ENCODE measurements at places on chromosomes 5 and 9.

GRCh38 chr9:8713811-8714165 lies 914.2 kb upstream of the DMAC1 start:
- no peak for DNase-seq

DNA sequence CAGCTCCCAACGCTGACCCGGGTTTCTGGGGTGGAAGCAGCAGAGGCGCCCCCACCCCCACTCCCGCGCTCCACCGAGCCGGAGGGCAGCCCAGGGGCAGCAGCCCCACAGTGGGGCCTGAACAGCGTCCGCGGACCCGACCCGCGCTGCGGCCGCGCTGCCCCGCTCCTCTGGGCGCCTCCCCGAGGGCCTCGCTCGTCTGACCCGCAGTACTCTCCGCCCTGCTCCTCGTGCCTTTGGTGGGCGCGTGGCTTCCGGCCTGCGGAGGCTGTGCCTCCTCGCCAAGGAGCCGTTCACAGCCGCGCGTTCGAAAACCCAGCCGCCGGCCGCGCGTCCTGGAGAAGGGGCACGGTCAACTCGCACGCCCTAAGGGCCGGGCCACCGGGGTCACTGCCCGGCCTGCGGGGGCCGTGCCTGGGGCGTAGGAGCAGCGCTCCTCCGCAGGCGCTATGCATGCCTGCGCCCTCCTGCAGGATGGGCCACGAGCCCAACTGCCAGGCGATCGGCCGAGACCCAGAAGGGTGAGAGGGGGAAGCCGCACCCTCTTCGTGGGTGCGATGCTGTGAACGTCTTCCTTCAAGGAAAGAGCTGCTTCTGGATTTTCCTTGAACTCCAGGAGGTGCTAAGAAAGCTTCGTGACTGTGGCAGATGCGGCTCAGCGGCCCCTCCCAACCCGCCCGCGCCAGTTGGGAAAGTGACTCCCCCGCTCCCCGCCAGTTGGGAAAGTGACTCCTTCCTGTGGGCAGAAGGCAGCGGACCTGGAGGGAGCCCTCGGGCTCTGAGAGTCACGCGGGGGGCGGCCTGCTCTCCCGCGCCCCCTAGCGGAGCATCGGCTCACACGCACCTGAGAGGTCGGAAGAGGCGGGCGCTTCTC lies 82.7 kb downstream of the HSD17B3 start:
- DNase-seq, result no peak

DNA sequence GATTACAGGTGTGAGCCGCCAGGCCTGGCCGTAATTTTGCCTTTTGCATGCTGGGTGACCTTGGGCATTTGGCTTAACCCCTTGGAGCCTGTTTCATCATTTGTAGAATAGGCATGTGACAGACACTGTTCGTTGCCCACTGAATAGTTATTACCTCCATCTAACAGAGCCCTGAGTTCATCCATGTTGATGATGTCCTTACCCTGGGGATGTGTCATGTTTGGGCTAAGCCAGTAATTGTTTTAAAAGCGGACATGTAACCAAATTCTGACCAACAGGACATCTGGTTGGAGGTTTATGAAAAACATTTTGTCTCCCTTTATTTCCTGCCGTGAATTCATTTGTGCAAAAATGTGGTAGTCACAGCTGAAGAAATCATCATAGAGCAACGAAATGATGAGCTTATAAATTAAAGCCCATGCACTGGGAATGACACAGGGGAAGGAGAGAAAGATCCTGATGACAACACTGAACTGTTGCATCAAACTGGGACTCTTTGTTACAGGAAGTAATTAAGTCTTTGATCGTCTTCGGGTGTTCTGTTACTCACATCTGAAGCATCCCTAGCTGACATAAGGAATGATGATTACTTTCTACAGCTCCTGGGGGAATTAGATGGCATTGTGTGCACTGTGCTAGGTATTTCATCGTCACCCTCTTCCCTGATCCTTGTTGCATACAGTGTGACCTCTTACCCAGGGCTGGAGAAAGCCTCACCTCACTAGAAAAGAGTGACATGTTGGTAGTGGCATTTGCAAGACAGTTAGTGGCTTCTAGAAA lies 117.8 kb downstream of the FGF18 start:
- DNase-seq, result no peak

- DNase-seq, result no peak
These were observed 523.5 kb upstream of the SEMA6A start for GRCh38 chr5:117098094-117098493.

GRCh38 chr9:132061526-132061925 lies 18.1 kb downstream of the MED27 start:
- no peak for DNase-seq

DNA sequence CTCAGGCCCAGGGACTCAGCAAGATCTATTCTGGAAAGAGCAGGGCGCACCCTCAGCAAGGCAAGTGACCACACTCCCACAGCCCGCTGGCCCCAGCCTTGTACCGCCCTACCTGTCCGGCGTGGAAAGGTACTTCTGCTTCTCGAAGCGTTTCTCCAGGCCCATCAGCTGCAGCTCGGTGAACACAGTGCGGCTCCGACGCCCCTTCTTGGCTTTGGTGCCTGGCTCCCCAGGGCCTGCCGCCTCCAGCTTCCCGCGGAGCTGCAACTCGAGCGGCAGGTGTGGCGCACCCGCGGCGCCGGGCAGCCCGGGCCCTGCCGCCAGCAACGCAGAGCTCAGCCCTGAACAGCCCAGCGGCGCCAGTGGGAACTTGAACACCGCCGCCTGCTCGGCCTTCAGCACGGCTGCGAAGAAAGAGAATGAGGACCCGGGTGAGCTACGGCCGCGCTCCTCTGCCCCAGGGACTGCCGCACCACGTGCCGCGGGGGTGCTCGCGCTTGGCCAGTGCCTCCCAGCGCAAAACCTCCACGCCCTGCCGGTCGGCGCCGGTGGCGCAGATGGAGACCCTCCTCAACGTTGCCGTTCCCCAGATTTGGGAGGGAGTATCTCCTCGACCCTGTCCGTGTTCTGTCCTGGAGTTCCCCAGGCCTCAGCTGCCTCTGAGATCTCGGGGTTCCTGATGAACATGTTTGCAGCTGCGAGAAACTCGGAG lies 2.2 kb downstream of the BARX1 start:
- no peak for DNase-seq

DNA sequence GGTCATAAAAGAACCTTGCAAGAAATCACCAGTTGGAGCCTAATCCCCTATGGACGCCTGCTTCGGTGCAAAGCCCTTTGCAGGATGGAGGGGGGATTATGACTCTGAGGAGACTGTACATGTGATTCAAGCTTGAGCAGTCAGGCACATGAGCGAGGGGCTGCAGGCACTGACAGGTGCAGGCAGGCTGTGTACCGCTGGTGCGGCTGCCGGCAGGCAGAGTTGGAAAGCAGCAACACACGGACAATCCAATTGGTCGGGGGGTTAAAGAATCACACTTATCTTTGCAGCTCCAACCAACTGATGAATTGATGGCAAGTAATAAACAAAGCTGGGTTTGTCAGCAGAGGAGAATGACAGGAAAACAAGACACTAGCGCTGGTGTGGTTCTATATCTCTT lies 5.7 kb downstream of the WHRN start:
- no peak for DNase-seq

DNA sequence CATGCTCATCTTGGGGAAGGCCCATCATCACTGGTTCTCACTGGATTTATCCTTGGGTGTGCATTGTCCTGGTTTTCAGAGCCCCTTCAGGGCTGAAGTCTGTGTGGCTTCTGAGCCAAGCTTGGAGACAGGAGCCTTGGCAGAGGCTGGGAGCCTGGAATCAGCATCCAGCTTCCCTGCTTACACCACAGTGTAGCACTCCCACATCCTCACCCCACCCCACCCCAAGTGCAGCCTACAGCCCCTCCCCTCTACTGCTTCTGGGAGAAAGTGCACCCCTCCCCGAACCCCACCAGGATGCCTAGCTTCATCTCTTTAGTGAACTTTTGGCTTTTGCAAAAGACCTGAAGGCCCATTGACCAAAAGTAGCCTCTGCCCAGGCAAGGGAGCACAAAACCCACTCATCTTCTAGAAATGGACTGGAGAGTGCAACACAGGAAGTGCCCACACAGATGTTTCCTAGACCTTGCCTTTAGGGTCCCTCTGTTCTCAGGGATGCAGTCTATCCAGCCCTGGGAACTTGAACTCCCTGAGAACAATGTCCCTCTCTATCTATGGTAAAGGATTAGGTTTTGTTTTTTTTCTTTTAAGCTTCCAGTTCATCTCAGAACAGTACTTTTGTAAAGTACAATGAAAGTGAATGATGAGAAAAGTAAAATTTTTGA lies 189.7 kb downstream of the PALM2AKAP2 start:
- DNase-seq, result no peak

GRCh38 chr5:96463091-96463490 lies 30.0 kb upstream of the PCSK1 start:
- DNase-seq, result no peak

GRCh38 chr9:72471096-72471495 lies 50.3 kb upstream of the TMC1 start:
- DNase-seq, result no peak

GRCh38 chr5:13809921-13810320 lies 134.6 kb downstream of the DNAH5 start:
- DNase-seq, result no peak

DNA sequence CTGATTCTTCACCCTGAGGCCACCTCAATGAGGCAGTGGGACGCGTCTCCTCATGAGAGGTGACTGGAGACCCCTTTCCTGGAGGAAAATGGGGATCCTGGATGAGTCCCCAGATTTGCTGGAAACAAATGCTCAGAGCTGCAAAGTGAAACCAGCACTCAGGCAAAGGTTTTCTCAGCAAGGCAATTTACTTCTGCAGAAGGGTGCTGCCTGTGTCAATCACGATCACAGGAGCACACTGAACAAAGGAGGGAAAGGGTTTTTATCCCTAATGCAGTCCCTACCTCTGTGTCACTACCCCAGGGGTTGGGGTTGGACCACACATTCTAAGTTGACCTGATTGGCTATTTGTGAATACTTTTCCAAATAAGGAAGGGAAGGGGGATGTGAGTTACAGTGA lies 69.9 kb upstream of the CDK20 start:
- DNase-seq, result no peak

- DNase-seq, result no peak
These were observed 13.4 kb upstream of the CCDC112 start for GRCh38 chr5:115309751-115310370.

- DNase-seq, result no peak
These were observed 1198.6 kb downstream of the CDH12 start for GRCh38 chr5:21654556-21654955.

- DNase-seq, result no peak
These were observed 136.4 kb downstream of the SLF1 start for GRCh38 chr5:94754824-94755223.

DNA sequence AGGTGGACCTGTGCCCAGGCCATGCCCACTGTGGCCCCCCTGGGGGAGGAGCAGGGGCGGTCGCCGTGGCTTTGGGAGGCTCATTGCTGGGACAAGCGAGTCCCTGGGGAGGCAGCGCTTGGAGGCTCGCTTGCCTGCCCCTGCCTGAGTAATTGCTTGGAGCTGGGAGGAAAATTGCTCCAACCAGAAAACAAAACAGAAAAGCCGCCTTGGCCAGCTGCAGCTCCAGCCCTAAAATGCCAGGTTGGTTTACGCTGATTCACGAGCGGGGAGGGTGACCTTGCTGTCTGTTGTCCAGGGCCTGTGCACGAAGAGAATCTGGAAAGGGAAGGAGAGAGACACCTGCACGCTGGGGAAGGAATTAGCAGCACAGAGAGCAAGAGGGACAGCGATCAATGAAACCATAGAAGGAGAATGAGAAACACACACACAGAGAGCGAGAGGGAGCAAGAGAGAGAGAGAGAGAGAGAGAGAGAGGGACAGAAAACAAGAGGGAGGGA lies 25.3 kb downstream of the NTNG2 start:
- no peak for DNase-seq

- peak; percentile 78 for DNase-seq
These were observed 55.9 kb upstream of the STXBP1 start for GRCh38 chr9:127555840-127556820.

- DNase-seq, result no peak
These were observed 1.7 kb upstream of the OTULINL start for GRCh38 chr5:14579731-14580397.

DNA sequence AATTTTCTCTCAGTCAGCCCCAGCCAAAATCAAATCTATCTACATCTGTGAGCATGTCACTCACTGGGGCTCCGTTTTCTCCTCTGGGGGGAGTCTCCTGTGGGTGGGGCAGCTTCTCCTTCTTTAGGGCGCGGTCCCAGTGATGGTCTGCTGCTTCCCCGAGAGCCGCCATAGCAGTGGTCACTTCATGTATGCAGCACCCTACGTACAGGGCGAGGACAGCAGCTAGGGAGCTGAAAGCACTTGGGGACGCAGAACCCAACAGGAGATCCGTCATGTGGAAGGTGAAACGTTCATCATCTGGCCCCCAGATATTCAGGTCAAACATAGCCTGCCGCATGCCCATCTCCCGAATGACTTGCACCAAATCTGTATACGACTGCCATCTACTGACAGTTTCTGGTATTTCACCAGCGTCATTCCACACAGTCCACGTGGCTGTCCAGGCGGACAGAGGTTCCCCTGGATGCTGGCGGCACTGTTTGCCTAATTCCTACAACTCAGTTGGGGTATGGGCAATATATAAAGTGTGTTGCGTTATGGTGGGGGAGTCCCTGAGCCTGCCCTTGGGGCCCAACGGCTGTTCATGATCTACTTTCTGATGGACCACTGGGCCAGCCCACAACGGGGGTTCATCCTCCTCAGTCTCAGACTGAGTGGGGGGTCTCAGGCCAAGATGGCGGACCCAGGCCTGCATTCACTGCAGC lies 795.0 kb downstream of the EFNA5 start:
- no peak for DNase-seq

GRCh38 chr5:40273936-40274335 lies 405.8 kb upstream of the PTGER4 start:
- DNase-seq, result no peak

GRCh38 chr9:98607152-98607551 lies 101.6 kb downstream of the GABBR2 start:
- DNase-seq, result no peak

DNA sequence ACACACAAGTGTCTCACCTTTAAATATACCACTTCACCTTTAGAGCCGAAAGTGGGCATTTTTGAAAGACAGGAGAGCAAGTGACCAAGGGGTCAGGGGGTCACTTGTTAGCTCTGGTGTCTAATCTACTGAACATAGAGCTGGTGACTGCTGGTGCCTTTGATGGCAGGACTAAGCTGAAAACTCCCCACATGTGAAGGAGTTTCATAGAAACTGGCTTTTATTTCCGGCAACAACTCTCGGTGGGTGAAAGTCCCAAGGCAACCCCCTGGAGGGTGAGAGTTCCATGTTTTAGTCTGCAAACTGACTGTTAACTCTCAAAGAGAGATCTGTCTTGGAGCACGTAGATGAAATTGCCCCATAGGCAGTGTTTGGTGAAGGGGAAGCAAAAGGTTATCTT lies 466.9 kb downstream of the DMRTA1 start:
- DNase-seq, result no peak

- DNase-seq, result no peak
These were observed 17.6 kb upstream of the NEURL1B start for GRCh38 chr5:172623313-172623980.

- DNase-seq, result no peak
These were observed 1931.0 kb upstream of the CDH6 start for GRCh38 chr5:29262339-29263123.

DNA sequence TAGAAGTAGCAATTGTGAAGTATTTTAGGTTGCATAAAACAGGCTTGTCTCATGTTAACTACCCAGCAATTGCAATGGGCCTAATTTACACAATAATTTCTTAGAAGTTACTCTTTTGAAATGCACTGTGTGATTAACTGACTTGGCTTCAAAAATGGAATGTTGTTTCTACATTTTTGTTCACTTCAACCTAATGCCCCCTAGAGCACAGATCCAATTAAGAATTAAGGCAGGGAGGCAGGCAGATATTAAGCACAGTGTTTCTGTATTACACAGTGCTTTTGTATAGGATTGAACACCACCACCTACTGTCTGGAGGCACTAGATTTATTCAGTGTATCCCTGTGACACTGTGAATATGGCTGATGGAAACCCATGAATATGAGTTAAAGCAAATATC lies 302.1 kb downstream of the FBXL17 start:
- DNase-seq, result no peak
